Cardiac septum (tissue), 1 donor: ENCODE measurements at places on chromosomes 13 and 19. TPM values are rescaled to one million over a fixed set of nuclear protein-coding genes. Genes with fewer than 3 reads are reported as not detected.

Gene LPAR2
- total RNA-seq = 1.9 TPM

Gene C1QTNF9
- total RNA-seq = 0.83 TPM

Gene FAAP24
- total RNA-seq = 0.32 TPM

Gene CYP4F2
- total RNA-seq = not detected

Gene PCDH20
- total RNA-seq = 6.4 TPM

Gene EXOC3L2
- 1.7 TPM for total RNA-seq

Gene MYPOP
- 10.3 TPM for total RNA-seq

Gene BRSK1
- total RNA-seq = 8.8 TPM

Gene SLITRK6
- total RNA-seq = 0.11 TPM

Gene TSHZ3
- total RNA-seq = 5.2 TPM

Gene NLRP7
- not detected for total RNA-seq

Gene FFAR2
- total RNA-seq = 0.97 TPM

Gene ZNF414
- total RNA-seq = 20.2 TPM

Gene LIPE
- 54.9 TPM for total RNA-seq
